ENCODE measurements at places on chromosomes 6 and 20.

- DNase-seq = no peak
Observed at GRCh38 chr6:8218861-8219260, 116.5 kb upstream of the EEF1E1 start.

GRCh38 chr6:20044883-20045282, 167.4 kb downstream of the MBOAT1 start:
- DNase-seq = no peak

DNA sequence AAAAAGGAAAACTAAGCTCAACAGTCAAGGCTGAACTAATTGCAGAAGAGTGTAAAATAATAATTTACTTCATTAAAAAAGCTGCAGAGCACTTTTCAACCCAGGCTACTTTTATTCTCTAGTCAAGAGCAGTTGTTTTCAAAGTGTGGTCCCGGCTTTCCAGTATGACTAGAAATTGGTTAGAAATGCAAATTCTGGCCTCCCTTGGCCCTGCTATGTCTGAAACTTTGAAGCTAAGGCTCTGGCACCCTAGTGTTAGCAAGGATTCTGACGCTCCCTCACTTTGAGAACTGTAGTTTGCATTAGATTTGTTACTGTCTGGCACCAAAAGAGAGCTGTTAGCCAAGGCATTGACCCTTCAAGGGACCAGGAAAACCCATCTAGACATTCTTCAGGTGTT, 9.5 kb upstream of the NXT1 start:
- DNase-seq = no peak

DNA sequence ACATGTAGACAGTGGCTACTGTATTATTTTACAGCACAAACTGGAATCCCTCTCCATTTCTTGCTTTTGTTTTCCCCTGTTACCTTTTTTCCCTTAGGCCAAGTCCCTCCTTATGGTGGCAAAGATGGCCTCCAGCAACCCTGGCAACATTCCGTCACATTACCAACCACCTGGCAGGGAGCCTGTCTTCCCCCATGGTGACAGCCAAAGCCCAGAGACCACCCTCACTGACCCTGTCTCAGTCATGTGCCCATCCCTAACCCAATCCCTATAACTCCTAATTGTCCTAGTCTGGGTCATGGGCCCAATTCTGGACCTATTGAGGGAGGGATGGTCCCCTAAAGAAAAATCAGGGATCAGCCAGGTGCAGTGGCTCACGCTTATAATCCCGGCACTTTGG, 27.6 kb downstream of the PARD6B start:
- DNase-seq = no peak

GRCh38 chr6:112002307-112002706, 51.6 kb upstream of the CCN6 start:
- no peak for DNase-seq

- DNase-seq = no peak
Observed at GRCh38 chr6:4885341-4885933, 109.2 kb downstream of the CDYL start.

DNA sequence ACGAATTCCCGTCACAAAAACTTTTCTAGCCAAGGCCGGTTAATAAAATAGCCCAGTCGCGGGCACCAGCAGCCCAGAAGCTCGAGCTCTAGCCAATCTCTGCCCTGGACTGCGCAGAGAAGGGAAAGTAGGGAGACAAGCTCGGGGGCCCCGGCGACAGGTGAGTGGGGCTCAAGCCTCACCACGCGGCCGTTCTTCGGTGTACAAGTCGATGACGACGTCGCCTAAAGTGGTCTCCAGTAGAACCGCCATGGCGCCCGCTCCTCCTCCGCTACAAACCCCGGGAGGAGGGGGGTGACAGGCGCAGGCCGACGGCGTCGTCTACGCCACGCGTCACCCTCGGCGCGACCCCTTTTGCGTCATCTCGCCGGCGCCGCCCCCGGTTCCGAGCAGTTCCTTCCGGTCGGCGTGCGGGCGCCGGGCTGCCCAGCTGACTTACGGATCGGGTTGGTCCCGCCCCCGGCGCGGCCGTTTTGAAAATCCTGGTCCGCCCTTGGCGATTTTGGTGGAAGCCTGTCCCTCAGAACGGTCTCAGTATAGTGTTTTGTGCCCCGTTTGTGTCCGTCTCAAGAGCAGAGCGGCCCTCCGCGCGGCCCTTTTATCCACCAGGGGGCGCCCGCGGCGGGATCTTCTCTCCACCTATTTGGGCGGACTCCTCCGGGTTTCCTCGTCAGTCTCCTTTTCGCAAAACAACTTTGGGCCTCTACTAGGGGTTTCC, at the start of gene PPIL4:
Gene PPIL4, minus strand, starts transcription at position 290 of the 718 bp plus-strand sequence. Its CDS starts 38 bp downstream, at position 252.
- peak; percentile 96 for DNase-seq

- DNase-seq = no peak
Observed at GRCh38 chr6:149179431-149179830, 138.1 kb upstream of the TAB2 start.

DNA sequence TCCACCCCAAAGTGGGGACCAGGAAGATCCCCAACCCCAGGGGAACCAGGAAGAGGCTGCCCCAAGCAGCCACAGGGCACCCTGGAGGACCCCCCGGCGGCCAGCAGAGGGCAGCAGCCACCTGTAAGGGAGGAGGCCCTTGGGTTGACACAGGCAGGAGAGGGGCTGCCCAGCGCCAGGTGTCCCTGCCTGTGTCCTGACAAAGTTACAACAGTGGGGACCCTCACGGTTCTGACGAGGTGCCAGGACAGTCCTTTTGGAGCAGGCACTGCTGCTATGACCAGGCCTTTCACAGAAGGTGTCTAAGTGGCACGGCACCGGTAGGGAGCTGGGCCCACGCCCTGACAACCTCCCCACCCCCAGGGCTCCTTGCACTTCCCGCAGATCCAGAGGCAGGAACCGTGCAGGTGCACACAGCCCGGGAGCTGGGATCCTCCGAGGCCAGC, 176.7 kb downstream of the BMP7 start:
- DNase-seq = peak; percentile 23

DNA sequence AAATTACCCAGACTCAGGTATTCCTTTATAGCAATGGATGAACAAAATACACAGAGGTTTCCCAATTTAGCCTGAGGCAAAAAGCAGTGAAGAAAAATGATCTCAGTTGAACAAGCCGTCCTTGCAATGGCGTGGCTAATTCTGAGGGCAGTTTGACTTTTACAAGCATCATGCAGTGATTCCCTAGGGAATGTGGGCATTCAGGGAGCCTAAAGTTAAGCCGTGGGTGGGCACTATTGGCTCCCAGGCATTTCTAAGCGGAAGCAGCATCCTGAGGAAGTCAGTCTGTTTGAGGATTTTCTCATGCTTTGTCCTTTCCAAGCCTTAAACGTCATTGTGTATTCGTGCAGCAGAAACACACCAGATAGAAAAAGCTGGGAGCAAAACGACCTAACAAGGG, 133.9 kb downstream of the MYLK4 start:
- no peak for DNase-seq

GRCh38 chr6:175680-176079, 116.6 kb upstream of the DUSP22 start:
- no peak for DNase-seq

DNA sequence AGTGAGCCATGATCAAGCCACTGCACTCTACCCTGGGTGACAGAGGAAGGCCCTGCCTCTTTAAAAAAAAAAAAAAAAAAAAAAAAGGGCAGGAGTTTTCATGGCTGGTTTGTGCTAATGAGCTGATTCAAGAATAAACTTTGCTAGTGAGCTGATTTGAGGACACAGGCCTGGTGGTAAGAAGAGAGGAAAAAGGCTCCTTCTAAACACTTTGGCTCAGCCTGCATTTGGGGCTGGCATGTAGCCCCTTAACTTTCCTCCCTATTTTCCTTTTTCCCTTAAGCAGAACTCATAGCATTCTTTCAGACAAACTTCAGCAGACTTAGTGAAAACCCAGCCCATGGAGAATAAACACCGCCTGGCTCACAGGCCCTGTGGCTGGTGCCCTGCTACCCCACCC, 432.7 kb downstream of the PTPRT start:
- DNase-seq = no peak

DNA sequence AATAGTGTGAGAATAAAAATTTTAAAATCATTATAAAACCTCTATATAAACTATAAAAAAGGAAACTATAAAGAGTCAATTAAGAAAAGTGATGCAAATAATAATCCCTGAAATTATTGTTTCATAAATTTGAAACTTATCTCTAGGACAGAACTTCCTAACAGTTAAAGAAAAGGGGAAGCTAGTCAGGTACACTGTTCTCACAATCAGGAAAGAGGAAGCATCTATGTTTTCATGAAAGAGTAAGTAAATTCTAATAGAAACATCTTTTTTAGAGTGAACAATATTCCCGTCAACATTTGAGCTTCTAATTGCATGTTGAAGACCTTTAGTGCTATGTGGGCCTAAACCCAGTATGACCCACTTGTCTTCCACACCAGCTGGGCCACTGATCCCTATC, 1.2 kb upstream of the ADGRF1 start:
- DNase-seq = no peak
